Fibroblast of skin of right biceps (primary cell): ENCODE measurements at places on chromosomes 13 and 19.

DNA sequence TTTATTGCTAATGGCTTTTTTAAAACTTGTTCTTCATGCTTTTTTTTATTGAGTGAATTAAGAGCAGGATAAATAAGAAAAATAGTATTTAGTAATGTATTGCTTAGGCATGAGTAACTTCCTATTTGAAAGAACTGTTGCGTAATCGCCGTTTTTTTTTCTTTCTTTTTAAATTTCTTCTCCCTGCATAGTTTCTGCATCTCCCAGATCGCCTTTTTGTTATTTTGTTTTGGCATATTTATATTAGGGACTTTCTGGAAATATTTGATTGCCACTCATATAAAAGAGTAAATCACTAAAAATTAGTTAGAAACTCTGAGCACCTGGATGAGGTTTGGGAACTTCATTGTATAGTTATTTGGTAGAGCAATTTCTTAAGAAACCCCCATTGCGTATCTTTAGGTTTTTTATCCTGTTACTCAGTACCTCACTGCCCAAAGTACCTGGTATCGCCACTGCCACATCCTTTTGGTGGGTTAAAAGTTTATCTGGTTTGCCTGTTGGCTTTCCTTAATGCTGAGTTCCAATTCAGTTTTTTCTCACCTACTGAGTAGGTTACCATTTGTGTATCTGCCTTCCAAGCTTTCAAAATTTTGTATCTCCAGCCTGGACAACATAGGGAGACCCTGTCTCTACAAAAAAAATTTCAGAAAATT lies 36.2 kb upstream of the LPAR6 start:
- DNase-seq, result peak; percentile 60

DNA sequence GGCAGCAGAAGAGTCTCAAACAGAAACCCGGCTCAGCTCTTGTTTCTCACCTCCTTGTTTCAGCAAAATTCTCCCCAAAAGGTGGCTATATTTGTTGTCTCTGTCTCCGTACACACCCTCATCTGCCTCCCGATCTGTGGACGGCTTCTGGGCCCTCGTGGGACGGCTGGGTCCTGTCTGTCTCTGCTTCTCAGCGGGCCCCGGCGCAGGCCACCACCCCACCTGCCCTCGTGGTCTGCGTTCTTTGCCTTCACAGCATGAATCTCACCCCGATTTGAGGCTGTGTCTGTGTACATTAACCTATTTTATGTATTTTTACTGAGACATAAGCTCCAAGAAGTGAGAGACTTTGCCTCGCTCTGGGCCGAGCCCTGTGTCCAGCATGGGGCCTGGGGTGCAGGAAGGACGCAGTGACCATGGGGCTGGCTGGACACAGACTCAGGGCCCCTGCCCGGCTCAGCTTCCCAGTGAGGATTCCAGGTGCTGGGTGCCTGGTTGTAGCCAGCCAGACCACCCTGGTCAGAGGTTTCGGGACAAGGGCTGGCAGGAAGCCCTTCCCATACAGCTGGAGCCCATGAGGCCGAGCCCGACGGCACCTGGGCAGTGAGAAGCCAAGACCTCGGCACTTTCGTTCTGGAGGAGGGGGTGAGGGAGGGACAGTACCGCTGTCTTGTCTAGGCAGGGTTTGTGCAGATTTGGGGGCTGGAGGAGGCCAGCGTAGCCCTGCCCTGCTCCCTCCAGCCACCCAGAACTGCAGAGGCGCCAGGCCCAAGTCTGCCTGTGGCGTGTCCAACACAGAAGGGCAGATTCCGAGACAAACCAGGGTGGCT lies 78.5 kb upstream of the MCF2L start:
- no peak for DNase-seq

DNA sequence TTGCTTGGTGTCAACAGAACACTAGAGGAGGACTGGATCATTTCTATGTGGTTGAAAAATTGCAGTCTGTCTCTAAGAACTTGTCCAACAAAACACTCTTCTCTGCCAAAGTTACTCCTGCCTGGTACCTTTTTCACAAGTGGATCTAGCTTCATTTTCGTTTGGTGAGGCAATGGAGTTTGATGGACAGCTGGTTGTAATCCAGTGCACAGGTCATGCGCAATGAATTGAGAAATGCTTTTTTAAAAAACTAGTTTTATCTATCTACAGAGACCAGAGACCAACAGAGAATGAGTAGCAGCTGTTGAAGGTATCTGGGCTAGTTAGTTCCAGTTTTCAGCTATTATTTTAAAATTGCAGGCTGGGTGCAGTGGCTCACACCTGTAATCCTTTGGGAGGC lies 12.0 kb upstream of the KBTBD6 start:
- DNase-seq, result no peak

GRCh38 chr19:39103151-39103550 lies 19.0 kb downstream of the ACP7 start:
- DNase-seq, result no peak

GRCh38 chr19:5216141-5216847 lies 124.3 kb downstream of the PTPRS start:
- no peak for DNase-seq

- no peak for DNase-seq
Measured at GRCh38 chr13:31200637-31200971, 829 bp downstream of the B3GLCT start.

DNA sequence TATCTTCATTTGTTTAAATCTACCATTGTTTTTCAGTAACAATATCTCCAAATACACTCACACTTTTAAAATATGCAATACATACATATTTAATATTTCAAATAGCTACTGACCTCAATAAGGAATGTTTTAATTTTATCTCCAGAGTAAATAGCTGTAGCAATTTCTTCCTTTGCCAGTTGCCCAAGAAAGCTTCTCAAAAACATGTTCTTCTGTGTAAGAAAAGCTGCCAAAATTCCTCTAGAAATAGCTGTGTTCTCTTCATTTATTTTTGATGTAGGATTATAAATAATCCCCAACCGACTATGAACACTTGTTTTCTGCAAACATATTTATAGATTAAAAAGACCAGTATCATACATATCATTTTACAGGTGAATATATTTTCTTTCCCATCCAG lies 150.5 kb downstream of the UGGT2 start:
- DNase-seq, result no peak

- DNase-seq, result peak; percentile 61
Measured at GRCh38 chr13:49976314-49977258, 20.3 kb upstream of the TRIM13 start.
